ENCODE measurements at places on chromosomes 2 and 18.

- no peak for DNase-seq
Observed at GRCh38 chr2:173076581-173077345, 1.1 kb downstream of the MAP3K20 start.

DNA sequence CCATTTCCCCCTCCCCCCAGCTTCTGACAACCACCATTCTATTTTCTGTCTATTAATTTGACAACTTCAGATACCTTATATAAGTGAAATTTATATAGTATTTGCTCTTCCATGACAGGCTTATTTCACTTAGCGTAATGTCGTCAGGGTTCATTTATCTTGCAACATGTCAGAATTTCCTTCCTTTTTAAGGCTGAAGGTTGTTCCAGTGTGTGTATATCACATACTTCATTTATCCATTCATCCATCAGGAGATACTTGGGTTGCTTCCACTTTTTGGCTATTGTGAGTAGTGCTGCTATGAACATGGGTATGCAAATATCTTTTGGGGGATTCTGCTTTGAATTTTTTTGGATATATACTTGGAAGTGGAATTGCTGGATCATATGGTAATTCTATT, 7.4 kb downstream of the BCL2L11 start:
- DNase-seq = no peak

DNA sequence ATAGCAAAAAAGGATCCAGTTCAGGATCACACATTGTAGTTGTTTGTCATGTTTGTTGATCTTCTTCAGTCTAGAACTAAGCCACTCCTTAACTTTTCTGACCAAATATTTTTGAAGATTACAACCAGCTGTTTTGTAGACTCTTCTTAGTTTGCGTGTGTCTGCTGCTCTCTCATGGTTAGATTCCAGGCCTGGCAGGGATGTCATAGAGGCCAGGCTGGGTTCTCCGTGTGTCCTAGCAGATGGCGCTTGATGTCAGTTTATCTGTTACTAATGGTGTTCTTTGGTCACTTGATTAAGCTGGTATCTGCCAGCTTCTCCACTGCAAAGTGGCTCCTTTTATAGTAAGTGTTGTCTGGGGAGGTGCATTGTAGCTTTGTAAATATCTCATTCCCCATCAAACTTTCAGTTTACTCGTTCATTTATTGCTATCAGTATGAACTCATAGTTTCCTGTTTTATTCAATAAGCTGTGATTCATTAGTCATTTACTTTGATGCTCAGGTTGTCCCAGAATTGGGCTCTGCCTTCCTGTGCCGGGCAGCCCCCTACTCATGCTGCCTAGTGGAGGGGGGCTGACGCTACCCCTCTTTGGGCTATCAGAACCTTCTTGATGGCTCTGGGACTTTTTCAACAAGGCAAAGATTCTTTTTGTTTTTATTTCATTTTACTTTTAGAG, 42.1 kb downstream of the GRHL1 start:
- DNase-seq = no peak

GRCh38 chr2:97983134-97983533, 12.6 kb downstream of the TMEM131 start:
- no peak for DNase-seq

- no peak for DNase-seq
Observed at GRCh38 chr2:72955228-72956049, 38.1 kb downstream of the EMX1 start.

GRCh38 chr18:77167251-77167650, 34.7 kb upstream of the MBP start:
- no peak for DNase-seq

GRCh38 chr2:110167326-110168000, 37.4 kb downstream of the NPHP1 start:
- DNase-seq = no peak

GRCh38 chr2:225464346-225465025, 65.0 kb downstream of the NYAP2 start:
- DNase-seq = no peak

GRCh38 chr2:239567786-239568185, 167.0 kb upstream of the HDAC4 start:
- DNase-seq = no peak

GRCh38 chr2:118062048-118062447, 26.2 kb upstream of the INSIG2 start:
- DNase-seq = no peak

- no peak for DNase-seq
Observed at GRCh38 chr2:231894566-231895380, 31.4 kb downstream of the NPPC start.

GRCh38 chr2:132638313-132639040, 31.5 kb downstream of the LYPD1 start:
- DNase-seq = no peak

DNA sequence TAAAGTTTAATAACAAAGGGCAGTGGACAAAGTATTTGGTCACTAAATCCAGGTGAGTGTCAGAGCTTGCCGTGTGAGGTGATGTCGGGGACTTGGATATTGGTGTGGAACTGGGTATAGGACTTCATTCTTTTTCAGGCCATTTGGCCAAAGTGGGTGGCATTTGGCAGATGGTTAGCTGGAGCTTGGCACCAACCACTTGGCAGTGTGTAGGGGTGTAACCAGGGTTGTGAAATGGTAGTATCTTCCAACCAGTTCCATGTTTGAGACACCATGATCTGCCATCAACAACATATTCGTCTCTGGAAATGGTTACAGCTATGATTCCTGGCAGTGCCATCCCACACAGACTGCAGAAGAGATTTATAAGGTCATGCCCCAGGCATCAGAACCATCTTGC, 113.9 kb downstream of the CCDC85A start:
- DNase-seq = no peak

- no peak for DNase-seq
Observed at GRCh38 chr18:69897397-69898108, 50.1 kb downstream of the CD226 start.

- DNase-seq = no peak
Observed at GRCh38 chr2:43065036-43065435, 161.4 kb downstream of the ZFP36L2 start.

GRCh38 chr18:52342456-52342855, 2.5 kb downstream of the DCC start:
- no peak for DNase-seq

DNA sequence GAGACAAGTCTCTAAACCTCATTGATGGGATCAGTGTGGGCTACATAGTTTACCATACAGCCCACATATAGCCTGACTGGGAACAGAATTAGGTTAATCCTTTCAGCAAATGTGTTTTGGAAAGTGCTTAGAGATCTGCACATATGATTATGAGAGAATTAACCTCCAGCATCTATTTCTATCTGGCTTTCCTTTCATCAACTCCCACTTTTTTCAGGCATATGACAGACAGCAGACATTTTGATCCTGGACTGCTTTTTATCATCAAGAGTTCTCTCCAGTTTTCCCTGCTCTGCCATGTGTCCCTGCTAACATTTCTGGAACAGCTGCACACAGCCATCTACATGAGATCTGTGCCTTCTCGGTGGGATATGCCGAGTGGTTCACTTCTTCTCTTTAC, 139.5 kb upstream of the LRP1B start:
- no peak for DNase-seq

GRCh38 chr2:179373816-179374215, 109.2 kb upstream of the SESTD1 start:
- DNase-seq = no peak

DNA sequence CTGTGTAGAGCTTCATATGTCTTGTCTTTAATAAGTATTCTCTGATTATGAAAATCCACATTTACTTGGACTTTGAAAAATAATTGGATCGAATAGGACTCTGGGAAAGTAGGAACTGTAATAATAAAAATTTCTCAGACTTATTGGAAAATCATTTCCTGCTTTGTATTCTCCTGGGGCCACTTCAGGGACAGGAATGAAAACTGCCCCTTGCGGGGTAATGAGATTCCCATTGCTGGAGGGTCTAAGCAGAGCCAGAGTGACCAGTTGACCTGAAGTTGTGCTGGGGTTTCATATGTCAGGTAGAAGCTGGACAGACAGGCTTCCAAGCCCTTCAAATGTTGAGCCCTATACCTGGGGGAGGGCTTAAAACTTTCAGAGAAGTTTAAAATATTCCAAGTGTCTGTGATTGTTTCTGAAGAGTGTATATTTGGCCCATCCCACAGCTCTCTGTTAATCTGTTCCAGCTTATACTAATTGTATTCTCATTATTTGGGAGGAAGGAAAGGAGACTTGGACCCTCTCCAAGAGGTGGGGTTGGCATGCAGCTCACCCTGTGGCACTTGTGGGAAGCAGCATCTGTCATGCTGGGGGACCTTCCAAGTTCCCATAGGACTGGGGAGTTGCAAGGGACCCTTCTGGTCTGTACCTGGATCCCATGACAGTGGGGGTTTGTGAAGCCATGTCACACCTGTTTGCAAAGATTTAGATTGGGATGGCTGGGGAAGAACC, 268.7 kb upstream of the ATP5MC3 start:
- DNase-seq = no peak

GRCh38 chr2:231923951-231924888, 2.0 kb downstream of the NPPC start:
- no peak for DNase-seq

- no peak for DNase-seq
Observed at GRCh38 chr2:16475586-16475985, 190.0 kb downstream of the CYRIA start.

GRCh38 chr2:42296226-42296625, 64.8 kb downstream of the COX7A2L start:
- DNase-seq = no peak

- no peak for DNase-seq
Observed at GRCh38 chr2:124187948-124188347, 162.9 kb downstream of the CNTNAP5 start.

DNA sequence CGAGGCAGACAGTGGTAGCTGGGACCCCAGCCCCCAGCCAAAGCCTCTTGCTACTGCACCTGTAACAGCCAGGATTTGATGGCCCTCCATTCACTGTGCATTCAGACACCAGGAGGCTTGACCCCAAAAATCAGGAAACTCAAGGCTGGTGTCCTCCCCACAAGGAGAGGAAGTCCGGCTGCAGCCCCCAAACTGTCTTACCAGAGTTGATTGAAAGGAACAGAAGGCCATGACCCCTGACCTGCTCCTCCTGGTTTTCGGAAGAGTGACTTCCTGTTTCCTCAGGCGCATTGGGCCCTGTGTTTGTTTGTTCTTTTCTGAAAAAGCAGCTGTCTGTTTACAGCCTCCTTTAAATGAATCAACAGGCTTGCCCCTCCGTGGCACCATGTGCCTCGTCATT, 111.6 kb downstream of the RNF144A start:
- DNase-seq = no peak

DNA sequence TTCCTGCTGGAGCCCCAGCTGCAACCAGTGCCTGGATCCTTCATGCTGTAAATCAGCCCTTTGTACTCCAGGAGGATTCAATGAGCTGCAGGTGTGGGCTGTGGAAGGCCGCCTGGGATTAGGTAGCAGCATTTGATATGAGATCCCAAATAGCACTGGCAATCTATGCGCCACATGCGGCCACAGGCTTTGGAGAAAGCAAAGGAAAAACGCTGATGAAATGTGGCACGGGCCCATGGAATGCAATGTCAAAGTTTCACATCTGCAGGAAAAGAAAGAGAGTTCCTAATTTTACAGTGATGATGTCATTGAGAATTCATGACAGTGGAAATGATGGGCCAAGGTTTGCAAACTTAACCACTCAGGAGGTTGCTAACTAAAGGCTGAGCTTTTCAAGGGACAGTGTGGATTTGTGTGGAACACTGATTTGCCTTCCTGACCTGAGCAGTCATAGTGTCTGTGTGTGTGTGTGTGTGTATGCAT, 216.4 kb upstream of the OSR1 start:
- DNase-seq = no peak

DNA sequence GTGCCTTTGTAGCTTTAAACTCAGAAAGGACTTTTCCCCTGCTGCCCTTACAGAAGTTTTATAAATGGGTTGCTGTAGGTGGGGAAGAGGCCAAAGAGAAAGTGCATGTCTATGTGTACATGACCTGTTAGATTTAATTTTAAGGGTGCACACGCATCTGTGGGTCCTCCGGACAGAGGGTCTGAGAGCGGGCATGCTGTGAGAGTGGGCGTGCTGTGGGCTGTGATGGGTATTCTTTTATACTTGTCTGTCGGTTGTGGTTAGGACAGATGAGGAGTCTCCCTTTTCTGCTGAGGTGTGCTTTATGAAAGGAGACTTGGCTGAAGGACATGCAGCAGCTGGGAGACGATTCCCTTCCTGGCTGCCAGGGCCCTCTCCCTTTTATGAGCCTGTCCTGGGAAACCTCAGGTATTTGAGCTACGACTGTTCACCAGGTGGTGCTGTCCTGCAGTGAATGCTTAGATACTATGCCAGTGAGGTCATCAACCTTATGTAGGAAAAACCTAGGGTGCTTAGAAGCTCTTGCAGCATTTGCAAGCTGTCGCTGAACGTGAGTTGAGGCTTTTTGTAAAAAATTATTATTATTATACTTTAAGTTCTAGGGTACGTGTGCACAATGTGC, 67.5 kb downstream of the TANC1 start:
- no peak for DNase-seq

DNA sequence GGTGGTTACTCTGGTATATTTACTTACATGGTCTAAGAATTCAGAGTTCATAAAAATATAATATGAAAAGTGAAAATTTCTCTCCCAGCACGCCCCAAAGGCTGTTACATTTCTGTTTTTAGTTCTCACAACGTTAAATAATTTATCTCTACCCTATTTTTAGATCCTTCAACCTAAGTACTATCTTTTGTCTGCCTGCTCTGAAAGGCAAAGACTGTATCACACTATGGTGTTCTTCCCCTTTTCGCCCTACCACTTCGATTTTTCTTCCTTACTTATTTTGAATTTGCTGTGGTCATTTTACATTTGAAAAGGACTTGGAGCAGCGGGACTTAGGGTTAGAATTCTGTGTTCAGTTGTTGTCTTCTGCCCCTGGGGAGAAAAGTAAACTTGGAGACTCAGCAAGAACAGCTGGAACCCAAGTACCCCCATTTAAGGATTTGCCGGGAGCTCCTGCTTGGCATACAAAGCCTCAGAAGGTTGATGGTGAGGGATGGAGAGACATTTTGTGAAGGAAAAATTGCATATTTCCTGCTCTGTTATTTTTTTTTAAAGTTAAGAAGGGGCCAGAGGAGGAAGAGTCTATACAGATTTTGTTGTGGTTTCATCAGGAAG, 19.0 kb downstream of the ADAM23 start:
- no peak for DNase-seq

DNA sequence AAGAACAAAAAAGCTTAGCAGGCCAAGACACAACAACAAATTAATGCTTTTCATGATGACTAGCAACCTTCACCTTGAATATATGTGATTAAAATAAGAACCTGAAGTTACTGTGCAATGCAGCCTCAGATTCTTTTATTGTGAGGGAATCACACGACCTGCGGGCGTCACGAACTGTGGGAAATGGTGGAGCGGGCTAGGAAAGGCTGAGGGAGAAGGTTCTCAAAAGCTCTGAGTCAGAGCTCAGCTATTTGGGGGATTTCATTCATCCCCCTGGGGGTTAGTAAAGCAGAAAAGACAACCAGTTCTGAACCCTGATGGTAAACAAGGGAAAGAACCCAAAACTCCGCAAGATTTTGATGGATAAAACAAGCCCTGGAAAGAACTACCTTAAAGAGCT, 89.3 kb upstream of the NCKAP5 start:
- DNase-seq = no peak

- DNase-seq = no peak
Observed at GRCh38 chr2:119256582-119256921, 32.9 kb downstream of the STEAP3 start.

- no peak for DNase-seq
Observed at GRCh38 chr2:134021830-134022524, 231.9 kb upstream of the MGAT5 start.
